ENCODE measurements at places on chromosomes 4 and X.

DNA sequence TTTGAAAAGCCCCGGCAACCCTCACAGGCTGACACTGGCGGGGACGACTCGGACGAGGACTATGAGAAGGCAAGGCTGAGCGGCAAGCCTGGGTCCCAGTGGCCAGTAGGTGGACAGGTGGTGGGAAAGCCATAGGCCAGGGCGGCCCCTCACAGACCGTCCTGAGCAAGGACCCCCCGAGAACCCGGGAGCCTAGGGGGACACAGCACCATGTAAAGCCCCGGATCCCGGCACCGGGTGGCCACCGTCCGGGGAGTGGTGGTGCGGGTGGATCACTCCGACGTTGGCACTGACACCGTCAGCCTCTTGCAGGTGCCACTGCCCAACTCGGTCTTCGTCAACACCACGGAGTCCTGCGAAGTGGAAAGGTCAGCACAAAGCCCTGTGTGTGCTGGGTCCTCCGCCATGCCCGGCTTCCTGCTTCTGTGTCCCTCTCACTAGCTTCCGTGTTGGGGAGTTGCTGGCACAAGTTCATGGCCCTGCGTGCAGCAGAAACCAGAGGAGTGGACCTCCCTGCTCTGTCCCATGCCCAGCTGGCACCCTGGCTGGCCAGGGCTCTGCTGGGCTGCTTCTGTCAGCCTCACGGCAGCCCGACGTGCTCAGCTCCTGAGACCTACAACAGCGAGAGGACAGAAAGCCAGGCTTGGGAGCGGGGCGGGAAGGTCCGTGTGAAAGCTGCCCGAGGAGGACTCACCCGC, 11.9 kb upstream of the ADD1 start:
- no peak for DNase-seq

DNA sequence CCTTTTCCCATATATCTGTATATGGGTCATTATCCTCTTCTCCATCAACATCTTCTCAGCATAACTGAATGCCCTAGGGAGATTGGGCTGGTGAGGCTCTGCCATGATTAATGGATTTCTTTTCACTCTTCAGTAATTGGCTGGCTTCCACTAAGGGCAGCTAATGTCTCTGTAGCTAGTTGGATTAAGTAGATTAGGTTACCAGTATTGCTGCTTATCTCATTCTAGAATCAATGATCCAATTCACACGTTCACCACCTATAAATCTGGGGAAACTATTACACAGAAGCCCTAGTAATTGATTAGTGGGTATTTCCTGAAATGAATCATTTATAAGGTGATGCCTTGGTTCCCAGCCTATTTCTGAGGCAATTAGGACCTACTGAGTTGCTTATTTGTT, 94.8 kb downstream of the KDR start:
- DNase-seq = no peak

GRCh38 chr4:8155660-8156421, 2.8 kb downstream of the ABLIM2 start:
- no peak for DNase-seq

DNA sequence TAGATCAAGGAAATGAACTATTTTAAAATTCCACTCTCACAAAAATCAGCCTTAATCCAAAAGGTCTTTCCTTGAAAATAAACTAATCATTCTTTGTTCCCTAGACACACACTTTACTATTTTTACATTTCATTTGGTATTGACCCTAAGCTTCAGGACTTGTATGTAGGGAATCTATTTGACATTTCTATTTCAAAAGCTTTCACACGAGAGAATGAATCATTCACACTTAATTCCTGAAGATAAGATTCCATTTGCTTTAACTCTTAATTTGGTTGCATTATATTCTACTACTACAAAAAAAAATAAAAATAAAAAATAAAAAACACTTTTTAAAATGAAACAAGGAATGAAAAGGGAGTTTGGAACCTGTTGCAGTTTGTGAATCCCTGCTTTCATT, 43.7 kb downstream of the EDNRA start:
- DNase-seq = no peak

DNA sequence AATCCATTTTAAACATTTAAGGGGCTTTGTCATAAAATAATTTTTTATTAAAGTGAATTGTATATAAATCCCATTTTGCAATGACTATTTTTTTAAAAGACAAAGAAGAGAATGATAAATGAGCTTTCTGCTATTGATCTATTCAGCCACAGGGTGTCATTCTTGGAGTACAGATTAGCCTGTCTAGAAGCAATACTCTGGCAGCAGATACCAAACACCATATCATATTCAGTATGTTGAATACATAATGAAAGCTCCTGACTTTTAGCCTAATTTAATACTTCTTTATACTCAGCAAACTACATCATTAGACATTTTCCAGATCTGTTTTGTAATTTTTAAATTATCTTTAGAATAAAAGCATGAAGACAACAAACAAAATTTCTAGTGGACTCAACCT, 496.3 kb downstream of the PDGFC start:
- no peak for DNase-seq

DNA sequence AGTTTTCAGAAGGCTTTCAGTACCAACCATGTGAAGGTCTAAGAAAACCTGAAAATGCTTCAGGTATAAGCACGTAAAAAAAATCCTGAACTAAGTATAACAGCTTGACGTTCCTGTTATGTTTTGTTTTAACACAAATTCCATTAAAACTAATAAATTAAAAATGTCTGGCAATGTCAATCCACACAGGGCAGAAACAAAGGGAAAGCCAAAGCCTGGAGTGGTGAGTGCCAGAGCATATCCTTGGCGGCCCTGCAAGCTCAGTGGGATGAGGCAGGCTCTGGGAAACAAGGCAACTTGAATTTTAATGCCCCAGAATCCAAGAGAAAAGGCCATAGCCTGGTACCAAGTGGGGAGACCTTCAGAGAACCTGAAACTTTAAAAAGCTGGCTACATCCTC, 78.2 kb downstream of the EPHA5 start:
- DNase-seq = no peak

DNA sequence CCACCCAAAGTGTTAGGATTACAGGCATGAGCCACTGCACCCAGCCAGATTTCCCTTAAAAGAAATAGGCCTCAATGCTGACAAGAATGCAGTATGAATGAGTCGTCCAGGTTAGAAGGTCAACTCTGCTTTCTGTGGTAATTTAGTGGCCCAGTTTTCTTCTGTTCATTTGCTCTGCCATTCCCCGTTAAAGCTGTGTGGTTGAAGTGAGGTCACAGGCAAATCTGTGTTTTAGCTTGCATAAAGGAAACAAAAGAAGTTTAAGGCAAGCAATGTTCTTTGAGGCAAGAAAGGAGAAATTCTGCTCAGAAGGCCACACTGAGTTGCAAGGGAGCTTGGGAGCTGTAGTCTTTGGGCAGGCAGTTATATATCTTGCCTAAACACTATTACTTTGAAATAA, 176.8 kb downstream of the LARP7 start:
- DNase-seq = no peak

- DNase-seq = no peak
These were observed 68.0 kb upstream of the NR3C2 start for GRCh38 chr4:148510211-148510610.

- DNase-seq = no peak
These were observed 85.9 kb downstream of the GATB start for GRCh38 chr4:151674804-151675391.

DNA sequence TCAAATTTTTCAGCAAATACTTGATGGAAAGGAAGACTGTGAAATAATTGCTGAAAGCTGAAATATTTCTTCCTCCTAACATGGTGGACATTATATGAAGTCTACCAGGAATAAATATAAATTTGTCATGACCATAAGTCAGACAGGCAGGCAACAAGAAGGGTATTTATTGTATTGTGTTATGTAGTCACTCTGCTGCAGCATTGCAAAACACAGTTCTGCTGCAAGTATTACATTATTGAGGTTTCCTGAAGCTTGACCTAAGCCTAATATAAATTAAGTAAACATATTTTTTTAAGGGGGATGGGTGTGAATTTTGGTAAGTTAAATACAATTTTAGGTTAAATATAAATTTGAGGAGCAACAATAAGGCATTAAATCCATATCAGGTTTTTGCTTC, 60.2 kb upstream of the MAOA start:
- no peak for DNase-seq

GRCh38 chrX:31858915-31859314, 787.1 kb upstream of the FTHL17 start:
- no peak for DNase-seq

GRCh38 chr4:26859762-26860156, 882 bp upstream of the STIM2 start:
- DNase-seq = no peak

DNA sequence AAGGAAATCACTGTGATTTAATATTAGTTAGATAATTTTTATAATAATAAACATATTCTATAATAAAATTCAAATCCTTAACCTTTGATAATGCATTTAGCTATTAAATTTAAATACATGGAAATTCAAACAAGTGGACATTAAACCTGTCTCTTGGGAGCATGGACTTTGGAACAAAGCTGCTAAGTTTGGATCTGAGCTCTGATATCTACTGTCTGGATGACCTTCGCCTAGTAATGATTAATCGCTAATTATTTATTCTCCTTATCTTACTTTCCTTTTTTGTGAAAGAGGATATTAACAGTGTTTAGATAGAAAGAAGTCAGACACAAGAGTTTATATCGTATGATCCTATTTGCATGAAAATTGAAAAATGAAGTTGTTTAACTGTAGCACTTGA, 980.9 kb downstream of the FSTL5 start:
- no peak for DNase-seq

DNA sequence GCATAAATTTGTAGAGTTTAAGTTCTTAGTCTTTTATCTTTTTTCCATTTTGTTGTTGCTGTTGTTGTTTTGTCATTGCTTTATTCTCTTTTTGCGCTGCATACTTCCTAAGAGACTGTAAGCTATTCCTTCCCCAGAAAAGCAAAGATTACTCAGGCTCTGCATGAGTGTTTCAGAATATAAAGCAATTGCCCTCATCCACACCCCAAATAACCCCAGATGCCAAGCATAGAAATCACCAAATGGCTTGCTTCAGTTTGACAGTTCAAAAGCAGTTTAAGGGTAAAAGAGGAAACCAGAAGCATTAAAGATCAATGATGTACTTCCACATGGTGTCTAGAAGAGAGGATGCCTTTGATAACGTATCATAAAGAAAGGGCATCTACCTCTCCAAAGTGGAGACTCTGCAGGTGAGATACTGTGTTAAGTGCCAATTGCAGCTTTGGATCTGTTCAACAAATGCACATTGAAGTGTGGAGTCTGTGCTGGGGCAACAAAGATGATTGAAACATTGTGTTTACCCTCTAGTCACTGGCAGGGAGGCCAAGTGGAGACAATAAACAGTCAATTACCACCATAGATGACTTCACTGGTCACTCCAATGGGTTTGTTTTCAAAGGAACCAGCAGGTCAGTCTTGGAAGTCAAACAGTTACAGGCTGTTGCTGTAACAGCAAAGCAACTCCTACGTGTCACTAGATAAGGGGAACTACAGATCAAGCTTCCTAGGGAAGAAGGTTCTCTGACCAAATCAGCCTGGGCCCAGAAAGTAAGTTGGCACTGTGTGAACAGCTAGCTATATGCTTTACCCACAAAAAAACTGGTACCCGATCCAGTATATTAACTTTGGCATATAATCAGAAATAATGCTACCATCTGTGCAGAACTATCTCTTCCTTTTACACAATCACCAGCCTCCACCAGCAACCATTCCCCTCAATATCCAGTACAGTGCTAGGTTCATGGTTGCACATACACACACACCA, 40.6 kb upstream of the IL21 start:
- no peak for DNase-seq

DNA sequence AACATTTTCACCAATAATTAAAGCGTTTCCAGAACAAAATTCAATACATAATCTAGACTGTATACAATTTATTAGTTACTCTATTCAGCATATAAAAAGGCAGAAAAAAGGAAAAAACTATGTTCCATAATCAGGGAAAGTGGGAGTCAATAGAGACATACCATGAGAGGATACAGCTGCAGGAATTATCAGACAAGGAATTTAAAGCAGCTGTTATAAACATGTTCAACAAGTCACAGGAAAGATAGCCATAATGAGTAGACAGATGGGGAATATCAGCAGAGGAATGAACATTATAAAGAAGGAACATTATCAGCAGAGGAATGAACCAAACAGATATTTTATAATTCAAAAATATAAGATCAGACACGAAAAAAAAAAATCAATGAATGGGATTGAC, 500.6 kb upstream of the RPS6KA3 start:
- no peak for DNase-seq

GRCh38 chr4:6889736-6890324, 19.8 kb upstream of the TBC1D14 start:
- DNase-seq = no peak

GRCh38 chrX:19954335-19955096, 36.3 kb downstream of the BCLAF3 start:
- DNase-seq = no peak

- DNase-seq = no peak
These were observed 188.2 kb downstream of the SOWAHB start for GRCh38 chr4:76709772-76710090.

- DNase-seq = no peak
These were observed 1.7 kb downstream of the SLAIN2 start for GRCh38 chr4:48343035-48343434.

DNA sequence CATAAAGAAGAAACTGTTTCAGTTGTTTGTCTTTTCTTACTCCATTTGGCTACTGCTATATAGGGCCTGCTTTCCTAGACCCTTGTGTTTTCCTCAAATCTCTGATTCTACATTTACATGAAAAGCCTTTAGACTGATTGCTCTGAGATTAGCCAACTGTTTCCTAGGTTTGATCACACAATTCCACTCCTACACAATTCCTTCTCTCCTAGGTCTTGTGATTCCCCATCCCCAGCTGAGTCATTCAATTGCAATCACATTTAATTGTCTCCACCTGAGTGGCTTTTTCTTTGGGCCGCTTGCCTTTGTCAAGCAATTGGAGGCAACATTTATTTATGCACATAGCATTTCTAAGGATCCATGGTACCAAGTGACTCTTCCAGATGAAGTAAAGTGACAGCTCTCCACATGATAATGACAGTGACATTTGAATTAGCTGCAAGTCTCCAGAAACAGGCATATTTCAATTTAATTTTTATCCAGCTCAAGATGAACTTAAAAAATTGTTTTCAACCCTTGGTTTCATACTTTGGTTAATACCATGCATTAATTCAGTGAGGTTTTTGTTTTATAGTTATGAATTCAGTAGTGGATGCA, 35.8 kb downstream of the ATXN3L start:
- DNase-seq = no peak

GRCh38 chrX:77455437-77455836, 8.2 kb downstream of the FGF16 start:
- no peak for DNase-seq

- no peak for DNase-seq
These were observed 342.3 kb upstream of the GALNT7 start for GRCh38 chr4:172826346-172826745.

DNA sequence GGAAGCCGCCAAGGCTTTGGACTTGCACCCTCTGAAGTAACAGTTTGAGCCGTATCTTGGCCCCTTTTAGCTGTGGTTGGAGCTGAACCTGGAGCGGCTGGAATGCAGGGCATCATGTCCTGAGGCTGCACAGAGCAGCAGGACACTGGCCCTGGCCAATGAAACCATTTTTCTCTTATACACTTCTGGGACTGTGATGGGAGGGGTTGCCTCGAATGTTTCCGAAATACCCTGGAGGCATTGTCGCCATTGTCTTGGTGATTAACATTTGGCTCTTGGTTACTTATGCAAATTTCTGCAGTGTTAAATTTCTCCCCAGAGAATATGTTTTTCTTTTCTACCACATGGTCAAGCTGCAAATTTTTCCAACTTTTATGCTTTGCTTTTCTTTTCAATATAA, 137.2 kb downstream of the MAGEC1 start:
- DNase-seq = no peak

- DNase-seq = no peak
These were observed 145.5 kb upstream of the PDHA2 start for GRCh38 chr4:95694411-95694810.

Measured in stimulated activated CD8-positive, alpha-beta memory T cell treated with anti-CD3 and anti-CD28 coated beads, Interleukin-15, amount 100 ng/mL, for 24 hours (primary cell).